ENCODE measurements at places on chromosomes 12 and 14. TPM values are rescaled to one million over a fixed set of nuclear protein-coding genes. Genes with fewer than 3 reads are reported as not detected.

MAP1LC3B2 gene
- total RNA-seq: 0.28 TPM

ACVRL1 gene
- total RNA-seq: 35.1 TPM

COX8C gene
- not detected for total RNA-seq

RAPGEF3 gene
- total RNA-seq: 5.1 TPM

PLEKHD1 gene
- total RNA-seq: not detected

All from regular cardiac myocyte (primary cell).